ENCODE measurements at places on chromosomes 13 and 19.

DNA sequence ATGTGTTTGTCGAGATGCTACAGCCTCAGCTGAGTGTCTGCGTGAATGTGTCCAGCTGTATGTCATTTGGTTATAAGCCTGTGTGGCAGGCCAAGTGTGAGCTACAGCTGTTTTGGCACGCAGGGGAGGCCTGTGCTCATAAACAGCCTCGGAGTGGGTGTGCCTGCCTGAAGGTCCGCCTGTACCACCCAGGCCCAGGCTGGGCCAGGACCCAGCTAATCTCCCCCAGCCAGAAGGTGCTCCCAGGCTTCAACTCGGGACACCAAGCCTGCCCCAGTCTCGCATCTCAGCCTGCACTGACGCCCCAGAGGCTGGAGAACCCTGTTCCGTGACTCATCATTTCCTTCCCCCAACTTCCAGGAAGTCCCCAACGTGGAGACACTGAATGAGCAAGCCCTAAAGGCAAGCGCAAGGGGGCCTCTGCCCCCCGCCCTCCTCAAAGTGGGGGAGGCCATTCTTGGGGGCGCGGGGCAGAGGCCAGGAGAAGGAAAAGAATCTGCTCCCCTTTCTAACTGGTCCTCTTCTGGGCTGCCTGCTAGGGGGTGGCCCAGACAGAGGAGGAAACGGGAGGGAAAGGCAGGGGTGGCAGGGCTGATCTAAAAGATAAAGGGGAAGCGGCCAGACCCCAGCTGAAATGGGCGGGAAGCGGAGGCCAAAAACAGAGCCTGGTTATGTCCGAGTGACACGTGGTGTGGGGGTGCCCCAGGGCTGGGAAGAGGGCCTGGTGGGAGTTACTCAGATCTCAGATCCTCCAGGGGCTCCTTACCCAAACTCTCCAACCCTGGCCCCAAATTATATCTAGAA lies 2.0 kb downstream of the SLC1A5 start:
- DNase-seq = peak; percentile 71

GRCh38 chr13:27411341-27411740 lies 13.1 kb upstream of the GTF3A start:
- no peak for DNase-seq

DNA sequence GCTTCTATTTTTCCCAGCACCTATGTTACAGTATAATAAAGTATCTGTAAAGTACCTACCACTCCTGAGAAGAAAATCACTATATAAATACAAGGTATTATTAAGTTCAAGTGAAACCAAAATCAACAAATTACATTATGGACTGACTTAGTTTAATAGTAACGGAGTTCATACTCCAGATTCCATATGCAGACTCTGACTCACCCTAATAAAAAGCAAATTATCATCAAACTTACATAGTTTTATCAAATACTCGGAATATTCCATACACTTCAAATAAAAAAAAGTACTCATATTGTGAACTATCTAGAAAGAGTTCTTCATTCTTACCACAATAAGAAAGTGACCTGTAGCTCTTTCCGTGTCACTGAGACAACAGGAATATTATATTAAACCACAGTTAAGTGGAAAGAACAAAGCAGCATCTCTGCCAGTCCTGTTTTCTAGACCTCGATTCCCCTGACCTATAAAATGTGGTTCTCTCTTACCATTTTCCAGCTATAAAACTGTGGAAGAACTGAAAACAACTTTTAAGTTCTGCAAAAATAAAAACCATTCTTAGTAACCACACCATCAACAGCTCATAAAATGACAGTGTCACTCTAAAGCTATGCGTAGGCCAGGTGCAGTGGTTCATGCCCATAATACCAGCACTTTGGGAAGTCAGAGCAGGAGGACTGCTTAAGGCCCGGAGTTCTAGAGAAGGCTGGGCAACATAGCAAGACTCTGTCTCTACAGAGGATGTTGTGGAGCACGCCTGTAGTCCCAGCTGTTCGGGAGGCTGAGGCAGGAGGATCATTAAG lies 42.6 kb downstream of the USP12 start:
- no peak for DNase-seq

GRCh38 chr19:34224996-34225658 lies 29.2 kb upstream of the GARRE1 start:
- no peak for DNase-seq

DNA sequence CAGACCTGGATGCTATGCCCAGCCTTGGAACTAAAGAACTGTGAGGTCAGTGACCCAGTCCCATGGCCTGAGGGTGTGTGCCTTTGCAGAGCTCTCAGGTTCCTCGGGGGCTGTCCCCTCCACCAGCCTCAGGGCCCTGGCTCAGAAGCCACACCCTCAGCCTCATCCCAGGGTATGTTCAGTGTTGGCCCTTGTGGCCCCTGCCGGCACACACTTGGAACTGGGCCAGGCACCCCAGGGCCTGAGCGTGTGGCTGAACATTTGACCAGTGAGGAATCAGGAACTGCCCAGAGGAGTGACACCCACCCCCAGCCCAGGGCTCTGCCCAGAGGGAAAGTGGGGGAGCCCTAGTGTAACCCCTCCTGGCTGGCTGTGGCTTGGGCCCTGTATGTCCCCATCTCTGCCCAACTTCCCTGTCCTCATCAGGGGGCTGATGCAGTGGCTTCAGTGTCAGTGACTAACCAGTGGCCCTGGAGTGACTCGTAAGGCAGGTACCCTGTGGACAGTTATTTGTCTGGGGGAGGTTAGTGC lies 10.0 kb downstream of the NKPD1 start:
- no peak for DNase-seq

GRCh38 chr19:54469496-54469934 lies 3.6 kb downstream of the CDC42EP5 start:
- DNase-seq = no peak

GRCh38 chr19:43527860-43528622 lies 1.0 kb upstream of the ETHE1 start:
- DNase-seq = no peak

DNA sequence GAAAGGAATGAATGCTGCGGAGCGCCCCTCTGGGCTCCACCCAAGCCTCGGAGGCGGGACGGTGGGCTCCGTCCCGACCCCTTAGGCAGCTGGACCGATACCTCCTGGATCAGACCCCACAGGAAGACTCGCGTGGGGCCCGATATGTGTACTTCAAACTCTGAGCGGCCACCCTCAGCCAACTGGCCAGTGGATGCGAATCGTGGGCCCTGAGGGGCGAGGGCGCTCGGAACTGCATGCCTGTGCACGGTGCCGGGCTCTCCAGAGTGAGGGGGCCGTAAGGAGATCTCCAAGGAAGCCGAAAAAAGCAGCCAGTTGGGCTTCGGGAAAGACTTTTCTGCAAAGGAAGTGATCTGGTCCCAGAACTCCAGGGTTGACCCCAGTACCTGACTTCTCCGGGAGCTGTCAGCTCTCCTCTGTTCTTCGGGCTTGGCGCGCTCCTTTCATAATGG lies 8.6 kb downstream of the PDX1 start:
- DNase-seq = no peak

- no peak for DNase-seq
Measured at GRCh38 chr19:374183-374885, 29.7 kb upstream of the MIER2 start.

DNA sequence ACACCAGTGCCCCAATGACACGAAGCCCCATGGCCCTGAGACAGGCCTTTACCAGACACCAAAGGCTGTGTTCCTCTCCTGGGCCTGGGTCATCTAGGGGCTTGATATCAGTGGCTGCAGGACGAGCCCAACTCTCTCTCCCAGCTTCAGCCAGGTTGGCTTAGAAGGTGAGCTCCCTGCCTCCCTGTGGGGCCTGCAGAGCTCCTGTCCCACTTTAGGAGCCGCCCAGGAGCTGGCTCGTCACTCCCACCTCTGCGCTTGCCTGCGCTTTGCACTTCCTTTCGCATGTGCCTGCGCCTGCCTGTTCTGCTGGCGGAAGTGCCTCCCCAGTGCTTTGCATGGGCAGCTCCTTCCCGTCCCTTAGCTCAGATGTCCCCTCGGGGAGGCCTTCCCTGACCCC lies 4.9 kb downstream of the CALM3 start:
- no peak for DNase-seq

Measured in forelimb muscle (tissue), 1 donor.